ENCODE measurements at places on chromosomes 1 and 21. TPM values are rescaled to one million over a fixed set of nuclear protein-coding genes. Genes with fewer than 3 reads are reported as not detected.

DNA sequence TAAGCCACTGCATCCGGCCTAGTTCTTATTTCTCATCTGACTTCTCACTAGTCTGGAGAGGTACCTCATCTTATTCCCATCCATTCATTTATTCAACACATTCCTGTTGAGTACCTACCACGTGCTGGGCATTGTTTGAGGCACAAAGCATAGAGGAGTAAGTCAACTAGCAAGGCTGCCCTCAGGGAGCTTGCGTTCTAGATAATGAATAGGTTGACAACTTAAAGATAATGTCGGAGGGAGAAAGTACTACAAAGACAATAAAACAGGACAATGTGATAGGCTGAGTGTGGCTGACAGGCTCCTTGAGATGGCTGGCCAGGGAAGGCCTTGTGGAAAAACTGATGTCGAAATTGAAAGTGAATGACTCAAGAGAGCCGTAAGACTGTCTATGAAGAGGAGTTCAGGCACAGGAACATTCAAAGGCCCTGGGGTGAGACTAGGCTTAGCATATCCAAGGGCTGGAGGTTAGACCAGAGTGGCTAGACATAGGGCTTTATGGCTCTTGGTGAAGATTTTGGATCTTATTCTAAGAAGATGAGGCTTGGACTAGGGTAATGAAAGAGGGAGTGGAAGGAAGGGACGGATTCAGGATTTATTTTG is 18.3 kb downstream of the SPATA21 start:
- no peak for DNase-seq

DNA sequence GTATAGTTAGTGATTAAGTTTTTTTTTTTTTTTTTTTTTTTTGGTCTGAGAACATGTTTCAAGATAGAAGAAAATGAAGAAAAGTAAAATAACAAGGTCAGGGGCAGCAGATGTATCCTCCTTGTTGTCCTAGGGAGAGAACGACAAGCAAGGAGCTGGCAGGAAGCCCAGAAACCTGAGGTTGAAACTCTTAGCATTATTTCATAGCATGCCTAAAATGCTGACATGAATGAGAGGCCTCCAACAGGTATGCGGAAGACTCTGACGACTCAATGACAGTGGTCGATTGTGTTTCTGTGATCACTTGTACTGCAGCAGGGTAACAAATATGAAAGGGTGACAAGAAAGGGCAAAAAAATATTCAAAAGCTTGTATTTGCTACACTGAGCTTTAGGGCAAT is 415.9 kb downstream of the PLA2G4A start:
- DNase-seq: peak; percentile 17

- DNase-seq: no peak
Measured at GRCh38 chr1:89624715-89625323, 8.1 kb upstream of the LRRC8C start.

LIN28A gene
- total RNA-seq: not detected

LCE1F gene
- not detected for total RNA-seq

Measured in urinary bladder (tissue), 4 donors.